Motor neuron (in vitro differentiated cells): ENCODE measurements at places on chromosomes 7 and 10. TPM values are rescaled to one million over a fixed set of nuclear protein-coding genes. Genes with fewer than 3 reads are reported as not detected.

ZNF680 gene
- total RNA-seq: 18.8 and 23.2 TPM in 2 replicates

NEBL gene
- total RNA-seq: 26.1 and 27.4 TPM in 2 replicates

MPP7 gene
- total RNA-seq: 1.5 and 1.8 TPM in 2 replicates

FAM237B gene
- total RNA-seq: 0.05 TPM in 1 of 2 replicates, not detected in the other

LRIT1 gene
- total RNA-seq: 0.09 and 0.10 TPM in 2 replicates

OPN4 gene
- 0.11 and 0.19 TPM in 2 replicates for total RNA-seq

TAS2R3 gene
- total RNA-seq: 1.2 and 1.9 TPM in 2 replicates

PHKG1 gene
- total RNA-seq: 2.8 and 3.2 TPM in 2 replicates
